Stimulated activated CD4-positive, alpha-beta T cell treated with anti-CD3 and anti-CD28 coated beads, Interleukin-1b, Interleukin-23, amount 100 ng/mL, for 1 hour (primary cell): ENCODE measurements at places on chromosomes 1 and 21.

DNA sequence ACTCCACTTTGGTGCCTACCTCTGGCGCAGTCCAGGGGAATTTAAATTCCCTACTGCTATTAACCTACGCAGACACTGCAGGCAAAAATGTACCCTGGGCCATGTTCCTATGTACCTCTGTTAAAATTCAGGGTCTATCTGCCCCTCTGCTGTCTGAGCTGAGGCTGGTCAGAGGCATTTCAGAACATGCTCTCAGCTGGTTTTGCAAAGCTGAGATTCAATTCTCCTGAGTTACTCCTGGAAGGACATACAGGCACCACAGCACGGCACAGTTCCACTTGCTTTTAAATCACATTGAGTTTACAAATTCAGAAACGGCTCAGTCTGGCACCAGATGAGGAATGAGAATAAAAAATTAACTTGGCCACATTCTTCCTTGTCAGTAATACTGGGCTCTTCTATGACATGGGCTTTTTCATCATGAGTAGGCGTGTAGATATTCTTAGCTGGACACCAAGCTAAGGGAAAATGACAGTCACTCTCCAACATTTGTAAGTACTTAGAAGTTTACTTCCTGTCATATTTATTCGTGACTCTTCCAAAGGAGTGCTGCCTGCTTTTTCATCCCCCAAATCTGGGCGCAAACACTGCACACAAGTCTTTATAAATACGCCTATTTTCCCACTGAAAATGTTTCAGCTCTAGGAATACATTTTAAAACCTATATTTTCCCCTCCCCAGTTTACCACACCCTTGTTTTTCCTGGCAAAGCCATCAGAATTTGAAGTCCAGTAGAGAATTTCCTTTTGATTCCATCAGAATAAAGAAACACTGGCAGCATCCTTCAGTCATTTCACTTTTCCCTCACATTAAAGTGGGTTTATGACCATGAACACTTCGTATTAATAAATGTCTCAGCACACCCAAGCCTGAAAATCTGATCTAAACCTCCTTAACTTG is 1.9 kb downstream of the C1orf198 start:
- no peak for DNase-seq

- DNase-seq = no peak
Measured at GRCh38 chr1:2905356-2905755, 103.9 kb upstream of the TTC34 start.

GRCh38 chr1:65164633-65165032 is 16.6 kb downstream of the AK4 start:
- no peak for DNase-seq

GRCh38 chr1:111323231-111323630 is 32.6 kb downstream of the CHIA start:
- no peak for DNase-seq

- no peak for DNase-seq
Measured at GRCh38 chr21:36207577-36208320, 51.1 kb downstream of the DOP1B start.
